ENCODE measurements at places on chromosomes 2 and 18. TPM values are rescaled to one million over a fixed set of nuclear protein-coding genes. Genes with fewer than 3 reads are reported as not detected.

TMEFF2 gene
- total RNA-seq, result 0.15 TPM

OTOF gene
- 0.12 TPM for total RNA-seq

DAPL1 gene
- not detected for total RNA-seq

C2orf92 gene
- total RNA-seq, result 0.35 TPM

GCG gene
- total RNA-seq, result not detected
